ENCODE measurements at places on chromosomes 2 and 18.

DNA sequence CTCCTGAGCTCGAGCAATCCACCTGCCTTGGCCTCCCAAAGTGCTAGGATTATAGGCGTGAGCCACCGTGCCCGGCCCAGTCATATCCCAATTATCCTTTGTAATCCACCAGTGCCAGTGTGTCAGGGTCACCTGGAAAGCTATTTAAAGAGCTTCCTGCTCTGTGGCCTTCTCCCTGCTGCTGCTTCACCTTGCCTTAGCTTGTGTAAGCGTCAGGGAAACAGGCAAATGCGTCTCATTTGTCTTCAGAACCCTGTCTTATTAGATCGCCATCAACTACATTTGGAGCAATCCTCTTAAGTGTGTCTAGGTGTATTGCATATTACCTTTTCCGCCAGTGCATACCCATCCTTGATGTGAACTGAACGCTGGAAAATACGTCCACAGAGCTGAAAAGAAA, 10.2 kb downstream of the KIF5C start:
- no peak for DNase-seq

DNA sequence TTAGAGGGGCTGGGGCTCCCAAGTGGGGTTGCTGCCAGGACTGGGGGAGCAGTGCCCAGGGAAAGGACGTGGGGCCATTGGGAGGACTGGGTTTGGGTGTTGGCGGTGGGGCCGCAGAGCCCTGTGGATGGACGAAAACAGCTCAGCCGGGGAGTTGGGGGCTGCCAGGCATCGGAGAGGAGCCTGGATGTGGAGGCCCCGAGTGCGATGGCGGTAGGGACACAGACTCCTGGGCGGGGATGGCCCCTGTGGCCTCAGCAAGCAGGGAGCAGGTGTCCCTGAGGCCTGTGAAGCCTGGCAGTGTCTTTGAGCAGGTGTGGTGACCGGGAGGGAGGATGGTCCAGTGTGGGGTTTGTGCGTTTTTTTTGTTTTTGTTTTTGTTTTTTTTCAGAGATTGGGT, 13.3 kb downstream of the CTDP1 start:
- DNase-seq: no peak

DNA sequence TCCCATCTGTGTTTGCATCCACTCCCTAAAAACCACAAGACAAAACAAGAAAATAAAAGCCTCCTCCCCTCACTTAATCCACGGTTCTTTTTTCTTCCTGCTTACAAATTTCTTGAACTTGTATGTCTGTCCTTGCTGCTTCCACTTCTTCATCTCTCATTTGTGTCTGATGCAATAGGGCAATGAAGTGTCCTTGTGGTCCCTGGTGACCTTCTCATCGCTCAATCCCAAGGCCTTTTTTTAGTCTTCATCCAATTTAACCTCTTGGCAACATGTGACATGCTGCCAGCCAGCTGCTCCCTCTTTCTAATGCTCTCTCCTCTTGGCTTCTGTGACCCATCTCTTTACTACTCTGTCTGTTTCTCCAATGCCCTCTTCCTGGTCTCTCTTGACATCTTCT, 87.6 kb downstream of the SEMA4F start:
- no peak for DNase-seq

GRCh38 chr18:39460136-39460535, 1894.5 kb upstream of the CELF4 start:
- DNase-seq: no peak

DNA sequence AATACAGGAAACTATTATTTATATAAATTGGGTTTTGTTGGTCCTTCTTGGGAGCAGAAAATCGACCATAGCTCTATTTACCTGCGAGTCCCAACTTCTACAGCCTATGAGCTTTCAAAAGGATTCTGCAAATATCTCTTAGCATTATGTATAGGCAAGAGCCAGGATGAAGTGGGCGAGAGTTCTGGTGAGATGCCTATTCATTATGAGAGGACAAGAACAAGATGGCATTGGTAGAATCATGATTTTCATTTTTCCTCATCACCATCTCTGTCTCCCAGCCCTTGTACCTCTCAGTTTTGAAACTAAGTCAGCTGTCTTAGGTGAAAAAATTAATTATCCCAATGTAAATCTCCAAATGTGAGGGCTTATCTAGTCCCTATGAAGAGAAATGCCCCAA, 25.0 kb downstream of the WIPF1 start:
- no peak for DNase-seq

GRCh38 chr2:184154438-184154837, 443.9 kb upstream of the ZNF804A start:
- no peak for DNase-seq

DNA sequence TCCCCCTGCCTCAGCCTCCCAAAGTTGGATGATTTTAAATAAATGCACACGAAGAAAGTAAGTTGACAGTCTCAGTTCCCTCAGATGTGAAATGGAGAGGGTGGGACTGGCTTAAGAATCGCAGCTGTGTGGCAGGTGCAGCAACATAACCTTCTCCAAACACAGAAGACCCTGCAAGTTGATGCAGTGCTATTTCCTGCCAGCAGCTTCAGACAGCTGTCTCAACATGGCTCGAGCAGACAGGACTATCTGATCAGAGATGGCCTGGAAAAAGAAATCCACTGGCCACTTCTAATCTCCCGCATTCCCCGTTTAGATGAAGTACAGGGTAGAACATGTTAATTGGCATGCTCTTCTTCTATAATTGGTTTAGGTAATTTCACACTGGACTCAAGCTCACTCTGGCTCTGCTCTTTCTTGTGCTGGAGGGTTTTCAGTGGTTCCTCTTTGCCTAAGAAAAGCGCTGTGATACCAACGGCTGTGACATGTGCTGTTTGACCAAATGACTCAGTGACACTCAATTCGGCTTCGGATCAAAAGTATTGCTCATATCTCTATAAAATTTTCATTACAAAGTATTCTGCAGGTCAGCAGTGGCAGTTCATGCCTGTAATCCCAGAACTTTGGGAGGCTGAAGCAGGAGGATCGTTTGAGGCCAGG, 40.2 kb downstream of the MYOM1 start:
- DNase-seq: no peak

GRCh38 chr18:7133181-7133580, 15.6 kb upstream of the LAMA1 start:
- DNase-seq: peak; percentile 2

GRCh38 chr2:239193925-239194677, 206.7 kb downstream of the HDAC4 start:
- DNase-seq: no peak

DNA sequence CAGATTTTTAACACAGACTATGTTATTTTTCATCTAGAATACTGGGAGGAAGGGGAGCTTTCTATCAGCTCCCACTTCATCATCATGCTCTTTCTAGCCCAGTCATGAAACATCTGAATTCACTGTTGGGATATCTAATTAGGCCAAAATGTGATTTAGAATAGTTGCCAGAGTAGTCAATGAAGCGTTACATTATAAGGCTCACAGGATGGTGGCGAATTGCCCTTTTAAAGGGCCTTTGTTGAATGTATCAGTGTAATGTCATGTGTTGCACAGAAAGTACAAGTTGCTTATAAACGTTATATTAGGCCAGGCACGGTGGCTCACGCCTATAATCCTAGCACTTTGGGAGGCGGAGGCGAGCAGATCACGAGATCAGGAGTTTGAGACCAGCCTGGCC, 45.6 kb downstream of the PDE1A start:
- DNase-seq: no peak

DNA sequence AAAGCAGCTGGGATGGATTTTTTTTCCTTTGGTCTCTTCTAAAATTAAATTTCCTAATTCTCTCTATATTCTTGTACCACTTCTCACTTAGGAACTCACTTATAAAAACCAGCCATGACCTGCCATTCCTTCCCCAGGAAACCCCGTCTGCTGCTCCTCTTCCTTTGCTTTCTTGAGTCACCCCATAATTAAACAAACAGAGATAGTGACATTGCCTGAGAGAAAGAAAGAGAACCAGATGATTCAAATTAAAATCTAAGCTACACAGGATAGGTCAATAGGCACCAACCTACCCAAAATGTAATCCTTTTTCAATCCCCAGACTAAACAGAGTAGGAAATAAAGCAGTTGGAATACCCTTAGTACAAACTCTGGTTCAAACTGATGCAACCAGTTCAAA, 9.7 kb downstream of the STK39 start:
- no peak for DNase-seq

DNA sequence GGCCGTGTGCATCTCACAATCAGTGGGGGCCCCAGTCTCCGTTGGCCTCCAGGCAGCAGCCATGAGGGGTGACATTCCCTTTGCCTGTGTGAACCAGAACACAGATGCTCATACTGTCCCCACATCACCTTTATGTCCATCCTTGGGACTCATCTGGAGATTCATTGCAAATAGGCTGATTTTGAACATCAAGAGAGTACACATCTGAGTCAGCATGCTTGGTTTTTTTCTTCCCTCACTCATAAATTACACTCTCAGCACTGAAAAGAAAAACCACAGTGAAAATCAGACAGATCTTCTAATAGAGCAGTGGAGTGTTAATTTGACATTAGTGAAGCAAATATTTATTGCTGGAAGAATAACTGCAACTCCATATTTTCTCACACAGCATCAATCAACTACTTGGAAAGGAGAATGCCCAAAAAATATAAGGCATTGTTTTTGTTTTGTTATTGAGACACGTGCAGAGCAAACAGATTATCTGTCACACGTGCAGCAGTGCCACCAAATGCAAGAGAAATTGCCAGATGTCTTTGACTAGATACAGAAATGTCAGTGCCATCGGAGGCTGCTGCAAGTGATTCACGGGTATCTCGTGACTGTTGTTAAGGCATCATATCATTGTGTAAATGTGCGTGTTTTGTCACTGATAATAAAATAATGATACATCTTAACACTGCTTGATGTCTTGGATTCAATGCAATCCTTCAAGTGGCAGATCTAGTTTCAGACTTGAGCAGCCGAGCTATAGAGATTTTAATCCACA, 10.9 kb downstream of the APCDD1 start:
- DNase-seq: no peak

GRCh38 chr2:178307650-178308049, 113.3 kb downstream of the OSBPL6 start:
- DNase-seq: no peak

DNA sequence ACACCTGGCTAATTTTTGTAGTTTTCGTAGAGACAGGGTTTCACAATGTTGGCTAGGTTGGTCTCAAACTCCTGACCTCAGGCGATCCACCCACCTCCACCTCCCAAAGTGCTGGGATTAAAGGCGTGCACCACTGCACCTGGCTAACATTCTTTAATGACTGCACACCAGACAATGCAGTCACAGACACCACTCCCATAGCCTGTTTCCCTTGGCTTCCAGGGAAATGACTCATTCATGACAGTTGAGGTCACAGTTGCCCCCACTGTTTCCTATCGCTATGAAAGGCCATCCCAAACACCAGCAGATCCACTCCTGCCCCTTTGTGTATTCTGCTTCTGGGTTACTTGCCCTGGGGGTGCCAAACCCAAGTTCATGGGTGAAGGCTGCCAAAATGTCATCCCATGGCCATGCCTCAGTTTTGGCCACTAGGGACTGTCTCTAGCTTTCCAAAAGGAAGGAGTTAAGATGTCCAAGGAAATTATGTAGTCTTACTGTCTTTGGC, 8.7 kb downstream of the CHMP1B start:
- peak; percentile 88 for DNase-seq

GRCh38 chr18:62425465-62426190, 97.2 kb upstream of the ZCCHC2 start:
- DNase-seq: peak; percentile 81

DNA sequence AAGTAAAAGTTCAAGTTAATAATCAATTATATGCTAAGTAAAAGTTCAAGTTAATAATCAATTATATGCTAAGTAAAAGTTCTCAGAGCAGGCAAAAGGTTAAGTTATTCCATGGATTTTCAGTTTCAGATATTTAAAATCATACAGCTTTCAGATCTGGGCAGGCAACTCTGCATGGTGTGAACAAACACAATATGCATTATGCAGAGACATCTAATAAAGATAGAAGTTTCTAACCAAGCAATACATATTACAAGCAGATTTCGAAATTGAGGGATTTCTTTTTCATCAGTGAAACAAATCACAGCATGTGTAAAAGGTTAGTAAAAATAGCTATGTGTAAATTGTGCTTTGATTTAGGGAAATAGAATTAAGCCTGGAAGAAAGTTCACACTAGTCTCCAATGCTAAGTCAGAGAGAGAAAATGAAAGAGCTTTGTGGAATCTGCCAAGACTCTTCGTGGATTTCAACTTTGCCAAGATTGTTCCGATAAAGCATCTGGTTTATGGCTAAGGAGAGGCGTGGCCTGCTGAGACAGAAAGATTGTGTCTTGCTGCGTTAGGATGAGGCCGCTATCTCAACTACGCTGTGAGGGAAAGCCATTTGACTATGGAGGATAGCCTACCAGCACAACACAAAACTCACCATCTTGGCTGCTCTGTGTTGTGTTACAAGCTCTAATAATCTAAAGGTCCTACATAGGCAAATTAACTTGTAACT, 60.1 kb upstream of the SLC16A14 start:
- no peak for DNase-seq

- no peak for DNase-seq
These were observed 151.0 kb downstream of the OSR1 start for GRCh38 chr2:19207452-19207851.

- no peak for DNase-seq
These were observed 6.5 kb upstream of the STAMBP start for GRCh38 chr2:73822276-73822675.

GRCh38 chr18:22169011-22169888, at the start of gene GATA6:
Gene GATA6, plus strand, starts transcription at chr18:22169589. Its CDS starts 1,556 bp downstream, at chr18:22171145.
- peak; percentile 93 for DNase-seq

GRCh38 chr18:63320123-63320974, 780 bp upstream of the BCL2 start:
- peak; percentile 79 for DNase-seq

DNA sequence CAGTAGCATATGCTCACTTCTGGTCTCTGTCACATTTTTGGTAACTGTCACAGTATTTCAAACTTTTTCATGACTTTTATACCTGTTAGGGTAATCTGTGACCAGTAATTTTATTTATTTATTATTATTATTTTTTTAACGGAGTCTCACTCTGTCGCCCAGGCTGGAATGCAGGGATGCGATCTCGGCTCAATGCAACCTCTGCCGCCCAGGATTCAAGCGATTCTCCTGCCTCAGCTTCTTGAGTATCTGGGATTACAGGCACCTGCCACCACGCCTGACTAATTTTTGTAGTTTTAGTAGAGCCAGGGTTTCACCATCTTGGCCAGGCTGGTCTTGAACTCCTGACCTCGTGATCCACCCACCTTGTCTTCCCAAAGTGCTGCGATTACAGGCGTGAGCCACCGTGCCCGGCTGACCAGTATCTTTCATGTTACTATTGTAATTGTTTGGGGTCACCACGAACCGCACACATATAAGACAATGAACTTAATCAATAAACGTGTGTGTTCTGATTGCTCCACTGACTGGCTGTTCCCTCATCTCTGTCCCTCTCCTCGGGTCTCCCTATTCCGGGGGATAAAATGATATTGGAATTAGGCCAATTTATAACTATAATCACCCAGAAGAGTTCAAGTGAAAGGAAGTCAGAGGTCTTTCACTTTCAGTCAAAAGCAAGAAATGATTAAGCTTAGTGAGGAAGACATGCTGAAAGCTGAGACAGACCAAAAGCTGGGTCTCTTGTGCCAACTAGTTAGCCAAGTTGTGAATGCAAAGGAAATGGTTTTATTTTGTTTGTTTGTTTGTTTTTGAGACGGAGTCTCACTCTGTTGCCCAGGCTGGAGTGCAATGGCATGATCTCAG, 22.9 kb downstream of the TGIF1 start:
- no peak for DNase-seq

- DNase-seq: no peak
These were observed 97.2 kb downstream of the GAREM1 start for GRCh38 chr18:32373505-32373904.

Measured in Caki2 (cell line).